Adipocyte (in vitro differentiated cells): ENCODE measurements at places on chromosomes 6 and 20.
A peak's percentile ranks its signal among the peaks of the same experiment; 100 is the strongest.

DNA sequence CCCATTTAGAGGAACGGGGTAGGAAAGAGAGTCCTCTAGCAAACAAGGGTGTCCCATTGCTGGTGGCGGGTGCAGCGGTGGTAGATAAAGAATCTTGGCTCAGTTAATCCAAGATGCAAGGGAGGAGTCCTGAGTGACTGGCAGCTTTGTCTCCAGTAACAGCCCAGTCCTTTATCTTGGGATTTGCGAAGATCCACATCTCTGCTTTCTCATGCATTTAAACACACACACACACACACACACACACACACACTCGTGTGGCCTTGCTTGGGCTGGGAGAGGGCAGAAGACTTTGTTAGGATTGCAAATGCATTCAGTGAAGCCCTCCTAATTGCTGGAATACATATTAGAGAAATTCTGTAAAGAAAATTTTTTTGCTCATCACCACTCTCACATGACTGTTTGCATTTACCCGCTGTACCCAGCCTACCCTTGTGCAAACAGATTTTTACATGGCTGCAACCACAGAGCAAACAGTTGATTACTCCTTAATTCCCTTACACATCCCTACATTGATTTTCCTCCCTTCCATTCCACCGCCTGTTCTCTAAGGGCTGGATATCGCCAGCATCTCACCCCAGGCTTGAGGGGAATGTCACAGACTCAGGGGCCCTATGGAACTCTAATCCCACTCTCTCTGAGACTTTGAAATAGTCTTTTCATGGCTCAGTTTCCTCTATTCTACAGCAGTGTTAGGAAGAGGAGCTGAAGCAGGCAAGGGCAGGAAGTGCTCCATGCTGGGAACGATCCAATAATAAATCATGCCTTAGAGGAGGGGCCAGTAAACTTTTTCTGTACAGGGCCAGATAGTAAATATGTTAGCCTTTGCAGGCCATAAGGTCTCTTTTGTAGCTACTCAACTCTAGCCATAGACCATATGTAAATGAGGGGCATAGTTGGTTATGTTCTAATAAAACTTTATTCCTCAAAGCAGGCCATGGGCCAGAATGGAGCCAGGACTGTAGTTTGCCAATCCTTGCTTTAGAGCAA, 3.5 kb downstream of the C6orf132 start:
- DNase-seq, result no peak

GRCh38 chr6:26071135-26071534, 16.1 kb upstream of the HFE start:
- DNase-seq, result no peak

DNA sequence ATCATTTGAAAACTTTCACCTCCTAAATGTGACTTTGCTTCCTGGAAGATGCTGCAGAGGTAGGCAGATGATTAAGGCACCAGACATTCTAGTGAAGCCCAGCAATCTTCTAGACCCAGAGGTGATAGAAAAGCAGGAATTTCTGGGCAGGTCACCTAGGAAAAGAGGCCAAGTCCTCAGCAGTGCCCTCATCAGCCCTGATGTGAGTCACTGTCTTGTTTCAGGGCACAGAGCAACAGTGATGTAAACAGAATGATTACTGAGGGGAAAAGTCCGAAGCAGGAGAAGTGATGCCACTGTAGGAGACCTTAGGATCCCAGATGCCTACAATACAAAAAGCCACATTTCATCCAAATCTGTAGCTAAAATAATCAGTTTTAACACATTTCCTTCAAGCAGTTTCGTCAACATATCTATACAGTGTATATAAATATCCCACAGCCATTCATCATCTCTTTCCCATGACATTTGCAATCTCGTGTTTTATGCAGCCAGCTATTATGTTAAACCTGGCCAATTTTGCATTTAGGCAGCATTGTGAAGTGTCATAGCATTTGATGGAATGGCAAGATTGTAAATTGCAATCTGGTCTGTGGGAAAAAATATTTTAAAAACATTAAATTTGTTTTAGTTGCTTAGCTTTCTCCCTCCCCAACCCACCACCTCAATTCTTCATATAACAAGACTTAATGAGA, 401.2 kb upstream of the RNF217 start:
- no peak for DNase-seq

- DNase-seq, result no peak
Measured at GRCh38 chr20:44033873-44034272, 119.2 kb downstream of the TOX2 start.

GRCh38 chr20:55329108-55329507, 676.2 kb downstream of the CBLN4 start:
- no peak for DNase-seq

DNA sequence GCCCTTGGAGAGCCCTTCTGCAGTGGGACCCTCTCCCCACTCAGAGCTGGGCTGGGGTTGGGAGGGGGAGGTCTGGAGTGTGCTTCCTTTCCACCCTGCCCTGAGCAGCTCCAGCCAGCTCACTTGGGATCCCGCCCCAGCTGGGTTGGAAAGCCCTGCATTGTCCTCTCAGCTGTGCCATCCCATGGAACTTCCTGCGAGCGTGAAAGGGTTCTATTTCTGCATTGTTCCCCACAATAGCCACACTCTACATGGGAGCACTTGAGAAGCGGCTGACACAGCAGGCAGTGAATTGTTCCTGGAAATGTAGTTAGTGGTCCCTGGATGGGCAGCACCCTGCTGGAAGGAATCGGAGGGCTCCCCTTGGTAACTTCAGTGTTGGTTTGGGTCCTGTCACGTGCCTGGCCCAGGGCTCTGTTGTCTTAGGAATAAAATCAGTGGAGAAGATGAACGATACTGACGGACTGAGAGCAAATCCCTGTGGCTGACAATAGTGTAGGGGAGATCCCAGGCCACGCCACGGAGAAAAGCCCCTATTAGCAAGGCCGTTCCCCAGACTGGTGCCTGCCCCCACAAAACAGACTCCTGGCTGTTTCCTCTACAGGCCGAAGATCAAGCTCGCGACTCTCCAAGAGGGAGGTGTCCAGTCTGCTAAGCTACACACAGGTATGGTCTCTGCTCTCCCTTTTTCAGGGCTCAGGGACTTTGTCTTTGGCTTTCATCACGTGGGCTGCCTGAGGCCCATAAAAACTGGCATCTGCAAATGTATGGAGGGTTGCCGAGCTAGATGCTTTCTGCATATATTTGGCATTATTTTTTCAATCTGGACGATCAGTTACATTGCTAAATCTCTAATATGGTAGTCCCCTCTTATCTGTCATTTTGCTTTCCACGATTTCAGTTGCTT, 18.8 kb downstream of the DNMT3B start:
- no peak for DNase-seq

DNA sequence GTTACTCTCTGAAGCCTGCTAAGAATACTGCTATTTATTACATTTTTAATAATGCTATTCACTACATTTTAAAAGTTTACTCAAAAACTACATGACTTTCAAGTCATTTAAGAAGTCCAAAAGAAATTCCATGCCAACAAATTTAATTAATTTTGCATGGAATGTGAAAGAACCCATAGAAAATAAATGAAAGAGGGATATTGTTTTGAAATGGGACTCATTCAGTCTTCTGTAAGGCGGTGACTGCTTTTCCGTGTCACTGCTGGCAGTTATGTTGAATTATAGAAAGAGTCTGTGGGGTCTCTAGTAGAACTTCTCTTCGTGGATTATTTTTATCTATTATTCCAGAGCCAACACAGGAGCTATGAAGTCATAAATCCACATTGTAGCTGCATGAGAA, 211.2 kb downstream of the LAMA2 start:
- no peak for DNase-seq

- DNase-seq, result peak; percentile 86
Measured at GRCh38 chr6:11616200-11616611, 78.7 kb downstream of the TMEM170B start.

- peak; percentile 28 for DNase-seq
Measured at GRCh38 chr6:54910921-54911320, 64.3 kb downstream of the FAM83B start.

GRCh38 chr6:122663981-122664380, 53.8 kb downstream of the PKIB start:
- no peak for DNase-seq

- DNase-seq, result no peak
Measured at GRCh38 chr20:32477594-32478512, 107.3 kb downstream of the NOL4L start.

- no peak for DNase-seq
Measured at GRCh38 chr6:150622941-150623874, 23.5 kb downstream of the PLEKHG1 start.

DNA sequence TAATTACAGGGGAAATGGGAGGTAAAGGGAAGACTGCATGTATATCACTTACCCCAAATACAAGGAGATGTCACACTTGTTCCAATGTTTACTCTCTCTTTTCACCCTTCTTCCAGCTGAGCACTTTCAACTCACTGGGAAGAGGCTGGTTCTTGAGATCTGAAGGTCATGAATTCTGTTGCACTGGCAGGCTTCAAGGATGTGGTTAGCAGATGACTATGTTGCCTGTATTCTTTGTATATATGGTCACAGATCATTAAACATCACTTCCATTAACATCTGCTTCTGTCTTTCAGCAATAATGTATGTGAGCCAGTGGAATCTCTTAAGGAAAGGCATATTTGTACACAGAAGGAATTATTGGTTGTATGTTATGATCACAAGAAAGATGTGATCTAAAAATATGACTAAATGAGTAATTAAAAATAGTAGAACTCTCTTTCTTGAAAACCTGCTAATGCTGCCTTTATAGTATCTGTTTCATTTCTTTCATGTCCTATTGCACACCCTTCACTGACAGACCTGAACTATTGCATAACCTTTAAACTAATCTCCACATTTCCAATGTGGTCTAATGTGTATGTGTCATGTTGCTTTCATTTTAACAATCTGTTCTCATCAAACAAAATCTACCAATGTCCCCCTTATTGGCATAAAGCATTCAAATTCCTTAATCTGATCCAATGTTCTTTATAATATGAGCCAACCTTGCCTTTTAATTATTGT, 131.4 kb upstream of the EPHA7 start:
- DNase-seq, result no peak

GRCh38 chr6:34697544-34697836, 923 bp upstream of the ILRUN start:
- no peak for DNase-seq

- peak; percentile 89 for DNase-seq
Measured at GRCh38 chr6:16985513-16986284, 116.2 kb upstream of the STMND1 start.

DNA sequence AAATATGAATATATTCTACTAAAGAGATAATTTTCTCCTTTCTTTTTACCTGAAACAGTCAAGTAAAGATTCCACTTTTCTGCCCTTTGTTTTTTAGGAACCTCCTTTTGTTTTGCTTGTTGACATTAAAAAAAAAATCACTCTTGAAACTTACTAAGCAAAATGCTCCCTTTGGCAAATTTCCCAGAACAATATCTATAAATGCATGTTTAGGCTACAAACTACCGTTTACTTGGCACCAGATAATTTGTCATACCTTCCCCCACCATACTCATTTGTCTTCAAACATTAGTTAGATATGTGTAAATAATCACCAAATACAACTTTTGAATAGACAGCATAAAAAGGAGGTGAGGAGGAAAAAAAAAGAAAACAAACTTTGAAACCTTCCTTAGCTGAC, 604.7 kb downstream of the RFPL4B start:
- DNase-seq, result no peak

GRCh38 chr6:8859501-8859900, 424.2 kb upstream of the SLC35B3 start:
- peak; percentile 78 for DNase-seq

- DNase-seq, result no peak
Measured at GRCh38 chr6:134689177-134689576, 260.7 kb downstream of the ALDH8A1 start.

DNA sequence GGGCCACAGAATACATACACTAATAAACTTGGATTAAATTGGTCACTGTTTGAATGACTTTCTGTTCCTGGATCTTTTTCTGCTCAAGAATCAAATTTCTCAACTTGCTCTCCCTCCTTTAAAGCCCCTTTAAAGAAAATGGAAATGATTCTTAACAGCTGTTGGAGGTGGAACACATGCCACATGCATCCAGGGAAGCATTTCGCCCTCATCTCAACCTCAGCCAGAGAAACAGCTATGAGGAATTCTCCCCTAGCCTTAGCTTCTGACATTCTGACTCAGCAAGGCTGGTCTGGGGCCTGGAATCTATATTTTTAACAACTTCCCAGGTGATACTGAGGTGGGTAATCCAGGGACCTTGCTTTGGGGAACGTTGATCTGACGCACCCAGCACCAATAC, 263.4 kb upstream of the ECI2 start:
- DNase-seq, result peak; percentile 48

GRCh38 chr6:157620944-157621343, 202.1 kb upstream of the SNX9 start:
- no peak for DNase-seq

DNA sequence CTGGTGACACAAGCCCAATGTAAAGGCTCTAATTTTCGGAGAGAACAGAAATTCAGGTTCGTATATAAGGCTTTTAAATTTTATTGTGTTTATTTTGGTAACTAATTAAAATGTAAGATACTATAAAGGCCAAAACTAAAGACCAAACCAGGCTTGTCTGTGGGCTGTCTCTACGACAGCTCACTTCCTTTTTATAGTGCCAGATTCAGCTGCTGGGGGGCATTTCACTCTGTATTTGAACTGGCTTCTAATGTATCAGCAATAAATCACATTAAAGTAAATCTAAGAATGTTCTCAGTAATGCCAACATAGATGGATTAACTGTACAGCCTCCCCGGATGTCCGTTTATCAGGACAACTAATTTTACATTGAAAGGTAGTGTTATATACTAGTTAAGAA, 31.1 kb upstream of the STXBP5 start:
- DNase-seq, result no peak

GRCh38 chr20:63483834-63484233, 11.4 kb upstream of the KCNQ2 start:
- DNase-seq, result no peak

- no peak for DNase-seq
Measured at GRCh38 chr6:167906899-167907298, 80.2 kb downstream of the AFDN start.

DNA sequence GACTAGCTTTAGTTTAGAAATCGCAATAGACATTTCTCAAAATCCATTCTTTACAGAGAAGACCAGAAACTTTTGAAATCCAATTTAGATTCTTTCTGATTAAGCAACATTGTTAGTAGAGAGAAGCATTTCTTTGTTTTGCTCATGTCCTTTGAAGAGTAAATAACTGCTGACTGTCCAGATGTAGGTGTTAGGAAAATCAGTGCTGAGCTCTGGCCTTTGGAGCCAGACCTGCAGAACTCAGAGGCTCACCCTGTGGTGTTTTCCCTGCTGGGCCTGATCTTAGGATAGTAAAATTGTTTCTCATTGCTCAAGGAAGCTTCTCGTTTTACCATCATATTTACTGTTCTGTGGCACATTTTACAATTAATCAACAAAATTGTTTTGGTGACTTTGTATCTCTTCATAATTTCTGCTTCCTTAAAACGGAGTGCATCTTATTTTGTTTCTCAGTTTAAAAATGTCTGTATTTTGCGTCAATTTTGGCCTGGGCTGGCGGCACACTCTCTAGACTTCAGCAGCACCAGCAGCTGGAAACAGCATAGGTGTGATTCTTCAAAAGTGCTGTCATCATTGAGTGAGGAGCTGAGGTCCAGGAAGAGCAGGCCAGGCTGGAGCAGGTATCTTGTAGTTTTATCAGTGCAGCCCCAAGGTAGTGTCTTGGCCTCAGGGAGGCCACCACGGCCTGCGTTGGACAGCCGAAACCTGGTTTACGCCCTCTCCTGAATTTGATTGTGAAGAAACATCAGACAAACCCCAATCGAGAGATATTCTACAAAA, 8.3 kb upstream of the ZDHHC14 start:
- DNase-seq, result no peak

GRCh38 chr6:169499848-169500247, 202.0 kb downstream of the WDR27 start:
- no peak for DNase-seq
